ENCODE measurements at places on chromosomes 1 and 21.
A peak's percentile ranks its signal among the peaks of the same experiment; 100 is the strongest.

- no peak for DNase-seq
Measured at GRCh38 chr1:118963138-118963455, 25.0 kb downstream of the TBX15 start.

DNA sequence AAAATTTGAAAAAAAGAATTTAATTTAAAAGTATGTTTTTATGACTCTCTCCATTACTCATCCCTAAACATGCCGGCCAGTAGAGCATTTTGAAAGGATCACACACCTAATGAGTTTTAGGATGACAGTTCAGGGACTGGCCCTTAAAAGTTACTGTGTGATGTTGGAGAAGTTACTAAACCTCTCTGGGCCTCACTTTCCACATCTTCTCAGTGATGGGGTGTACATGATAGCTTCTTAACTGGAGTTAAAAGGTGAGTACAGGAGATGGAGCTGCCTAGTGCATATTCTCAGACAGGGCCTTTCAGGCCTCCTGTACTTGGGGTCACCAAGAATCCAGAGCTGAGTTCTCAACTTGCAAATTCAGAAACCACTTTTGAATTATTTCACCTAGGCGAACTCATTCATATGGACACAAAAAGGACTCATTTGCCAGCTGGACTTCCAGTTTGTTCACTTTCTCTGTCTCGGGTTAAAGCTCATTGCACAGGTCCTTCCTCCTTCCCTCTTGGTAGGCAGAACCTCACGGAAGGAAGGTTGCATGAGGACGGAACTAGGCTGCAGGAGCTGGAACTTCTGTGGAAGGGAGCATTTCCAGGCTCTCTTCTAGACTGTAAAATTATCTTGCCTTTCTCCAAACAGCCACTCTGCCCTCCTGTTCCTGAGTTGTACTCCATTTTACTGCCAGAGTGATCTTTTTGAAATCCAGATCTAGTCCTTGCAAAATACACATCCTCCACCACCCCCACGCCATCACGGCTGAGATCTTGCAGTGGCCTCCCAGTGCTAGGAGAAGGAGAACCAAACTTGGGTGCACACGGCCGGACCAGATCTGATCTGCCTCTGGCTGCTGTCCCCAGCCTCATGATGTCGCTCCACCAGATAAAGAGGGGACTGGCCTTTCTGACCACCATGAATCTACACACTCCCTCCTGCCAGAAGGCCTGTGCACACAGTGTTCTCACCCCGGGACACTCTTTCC, 4.3 kb upstream of the SLC30A1 start:
- DNase-seq: no peak

DNA sequence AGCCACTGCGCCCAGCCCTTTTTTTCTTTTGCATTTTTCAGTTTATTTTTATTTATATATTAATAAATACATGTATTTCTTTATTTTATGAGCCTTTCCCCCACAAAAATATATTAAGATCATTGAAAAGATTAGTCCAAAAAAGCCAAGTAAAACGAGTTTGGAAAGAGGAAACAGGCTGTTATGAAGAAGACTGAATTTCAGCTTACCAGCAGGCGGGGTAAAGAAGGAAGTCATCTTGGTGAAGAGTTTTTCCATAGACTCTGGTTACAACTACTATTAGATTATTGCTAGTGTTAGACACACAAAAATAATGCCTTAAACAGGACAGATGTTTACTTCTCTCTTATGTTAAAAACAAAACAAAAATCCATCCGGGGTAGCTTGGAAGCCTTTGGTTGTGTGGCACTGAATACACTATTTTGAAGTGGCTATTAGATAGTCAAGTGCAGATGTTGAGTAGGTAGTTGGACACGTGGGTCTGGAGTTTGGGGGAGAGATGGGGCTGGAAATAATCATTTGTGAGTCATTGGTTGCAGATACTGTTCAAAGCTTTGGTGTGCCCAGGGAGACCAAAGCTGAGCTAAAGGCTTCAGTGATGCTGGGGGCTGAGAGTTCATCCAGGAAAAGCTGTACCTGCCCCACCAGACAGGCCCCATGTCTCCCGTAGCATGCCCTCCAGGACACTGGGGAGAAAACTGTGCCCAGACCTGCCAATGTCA, 8.7 kb upstream of the LRRC71 start:
- no peak for DNase-seq

GRCh38 chr21:18204931-18205330, 39.7 kb upstream of the CHODL start:
- DNase-seq: no peak

DNA sequence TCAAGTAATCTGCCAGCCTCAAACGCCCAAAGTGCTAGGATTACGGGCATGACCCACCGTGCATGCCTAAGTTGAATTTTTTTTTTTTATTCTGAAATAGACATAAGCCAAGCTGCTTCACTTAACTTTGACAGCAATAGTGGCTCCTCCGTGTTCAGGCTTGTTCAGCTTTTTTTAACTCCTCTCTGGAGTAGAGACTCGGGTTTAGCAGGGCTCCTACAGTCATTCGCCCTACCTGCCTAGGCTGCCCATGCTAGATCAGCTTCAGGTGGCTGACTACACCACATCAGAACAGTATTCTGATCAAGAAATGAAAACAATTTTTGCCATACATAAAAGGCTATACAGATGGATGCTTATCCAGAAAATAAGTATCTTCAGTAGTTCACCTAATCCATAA, 14.7 kb downstream of the ARID4B start:
- DNase-seq: no peak

- DNase-seq: no peak
Measured at GRCh38 chr1:247656221-247656875, 23.2 kb downstream of the OR13G1 start.

- DNase-seq: no peak
Measured at GRCh38 chr1:201353186-201353940, 24.1 kb downstream of the TNNT2 start.

DNA sequence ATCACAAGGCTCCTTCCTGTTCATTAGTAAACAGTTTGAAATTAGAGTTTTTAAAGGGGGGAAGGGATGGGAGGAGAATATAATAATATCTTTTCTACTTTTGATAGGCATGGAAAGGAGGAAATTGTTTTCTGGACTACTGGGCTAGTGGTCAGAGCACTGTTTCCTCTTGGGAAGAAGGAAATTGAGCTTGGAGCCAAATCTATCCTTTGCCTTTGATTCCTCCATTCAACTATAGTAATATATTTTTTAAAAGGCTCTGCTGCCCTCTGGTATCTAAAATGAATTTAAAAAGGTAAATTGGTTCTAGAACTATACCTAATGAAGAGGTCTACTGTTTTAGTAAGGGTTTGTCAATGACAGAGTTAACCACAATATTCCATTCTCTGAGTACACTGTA, 5.9 kb downstream of the IARS2 start:
- DNase-seq: no peak

DNA sequence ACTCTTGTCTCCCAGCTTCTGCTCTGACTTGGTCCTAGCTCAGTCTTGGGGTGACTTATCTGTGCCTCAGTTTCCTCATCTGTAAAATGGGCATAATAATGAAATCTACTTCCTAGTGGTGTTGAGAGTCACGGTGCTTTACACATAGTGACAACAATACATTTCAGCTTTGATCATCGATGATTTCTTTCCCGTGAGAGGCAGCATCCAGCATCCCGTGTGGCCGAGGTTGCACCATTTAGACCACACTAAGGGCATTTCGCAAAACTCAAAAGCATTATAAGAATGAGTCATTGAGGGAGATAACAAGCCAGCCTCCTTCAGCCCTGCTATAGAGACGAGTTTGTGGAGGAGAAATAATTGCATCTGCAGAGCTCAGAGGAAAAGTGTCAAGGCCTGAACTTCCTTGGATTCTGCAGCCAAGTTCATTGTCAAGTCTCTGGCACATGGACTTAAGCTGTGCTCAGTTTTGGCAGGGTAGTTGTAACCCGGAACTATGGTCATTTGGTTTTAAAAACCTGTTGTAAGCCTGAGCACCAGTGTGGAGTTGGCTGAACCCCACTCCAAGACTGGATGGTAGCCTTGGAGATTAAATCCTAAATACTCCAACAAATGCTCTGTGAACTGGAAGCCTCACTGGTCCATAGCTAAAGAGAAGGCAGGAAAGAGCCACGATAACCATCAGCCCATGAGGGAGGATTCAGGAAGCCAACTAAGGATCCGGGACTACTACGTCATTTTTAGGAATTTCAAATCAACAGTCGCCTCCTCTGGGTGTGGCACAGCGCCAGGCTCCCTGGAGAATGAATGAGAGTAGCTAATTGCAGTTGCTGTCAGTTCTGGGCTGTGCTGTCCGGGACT, 64.2 kb downstream of the TCP10L start:
- peak; percentile 94 for DNase-seq

DNA sequence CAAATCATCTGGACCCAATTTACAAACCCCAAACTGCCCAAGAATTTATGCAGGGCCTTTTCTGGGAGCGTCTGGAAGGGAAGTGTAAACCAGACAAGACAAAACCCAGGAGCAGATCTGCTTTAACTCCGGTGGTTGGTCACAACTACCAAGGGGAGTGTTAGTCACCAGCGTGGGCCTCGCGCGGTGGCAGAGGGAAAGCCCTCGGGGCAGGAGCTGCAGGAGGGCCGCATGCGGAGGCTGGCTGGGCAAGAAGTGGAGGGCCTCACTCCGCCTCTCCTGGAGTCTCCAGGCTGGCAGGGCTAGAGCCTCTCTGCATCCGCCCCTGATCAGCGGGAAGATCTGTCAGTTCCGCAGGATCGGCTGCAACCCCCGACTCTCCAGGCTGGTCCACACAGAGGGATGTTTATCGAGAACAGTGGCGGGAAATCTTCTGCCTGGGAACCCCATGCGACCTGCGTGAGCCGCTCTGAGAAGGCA, 2.0 kb downstream of the COL24A1 start:
- DNase-seq: peak; percentile 49

GRCh38 chr1:3068564-3069431, at the start of gene PRDM16:
Gene PRDM16 (plus strand): TSS chr1:3069203. CDS start chr1:3069260, 57 bp downstream.
- DNase-seq: no peak

DNA sequence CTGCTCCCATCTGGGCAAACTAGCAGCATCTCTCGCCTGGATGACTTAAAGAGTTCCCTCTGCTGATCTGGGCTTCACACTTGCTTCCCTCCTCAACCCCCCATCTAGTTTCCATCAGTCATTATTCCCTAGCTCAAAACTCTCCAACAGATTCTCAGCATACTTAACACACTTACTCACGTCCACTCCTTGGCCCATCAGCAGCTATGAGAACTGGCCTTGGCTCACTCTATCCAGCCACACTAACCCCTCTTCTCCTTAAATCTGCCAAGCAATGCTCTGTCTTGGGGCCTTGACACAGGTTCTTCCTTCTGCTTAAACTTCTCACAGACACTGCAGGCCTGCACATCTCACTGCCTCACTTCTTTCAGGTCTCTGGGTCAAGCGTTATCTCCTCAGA, 41.6 kb downstream of the GNG12 start:
- DNase-seq: no peak

- DNase-seq: no peak
Measured at GRCh38 chr1:245246433-245246832, 91.6 kb downstream of the KIF26B start.

GRCh38 chr21:18522181-18522972, 118.8 kb upstream of the TMPRSS15 start:
- DNase-seq: no peak

- DNase-seq: no peak
Measured at GRCh38 chr21:39453571-39454179, 1.9 kb downstream of the SH3BGR start.

- DNase-seq: no peak
Measured at GRCh38 chr1:103516693-103517092, 8.8 kb upstream of the RNPC3 start.

DNA sequence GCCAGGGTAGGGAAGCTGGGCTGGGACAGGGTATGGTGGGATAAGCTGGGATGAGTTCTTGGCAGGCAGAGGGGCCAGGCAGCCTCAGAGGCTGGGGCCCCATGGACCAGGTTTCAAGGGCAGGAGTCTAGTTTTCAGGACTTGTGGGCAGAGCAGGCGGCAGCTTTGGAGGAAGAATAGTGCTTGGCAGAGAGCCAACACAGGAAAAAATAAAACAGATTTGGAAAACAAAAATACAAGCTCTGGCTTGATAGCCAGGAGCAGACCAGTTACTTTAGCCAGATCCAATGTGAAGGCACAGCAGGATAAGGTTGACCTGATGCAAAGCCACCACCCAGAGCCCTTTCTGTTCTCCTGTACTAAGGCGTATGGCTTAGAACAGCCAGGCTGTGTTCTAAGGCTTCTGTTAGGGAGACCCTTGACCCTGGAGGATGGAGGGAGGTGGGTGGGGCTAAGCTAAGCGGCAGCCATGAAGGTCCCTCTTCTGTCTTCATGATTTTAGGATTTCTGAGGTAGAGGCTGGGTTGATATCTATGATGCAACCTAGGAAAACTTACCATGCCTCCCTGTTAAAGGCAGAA, 5.5 kb downstream of the TRAF5 start:
- no peak for DNase-seq

GRCh38 chr1:236172041-236172579, 29.8 kb downstream of the GPR137B start:
- DNase-seq: no peak

DNA sequence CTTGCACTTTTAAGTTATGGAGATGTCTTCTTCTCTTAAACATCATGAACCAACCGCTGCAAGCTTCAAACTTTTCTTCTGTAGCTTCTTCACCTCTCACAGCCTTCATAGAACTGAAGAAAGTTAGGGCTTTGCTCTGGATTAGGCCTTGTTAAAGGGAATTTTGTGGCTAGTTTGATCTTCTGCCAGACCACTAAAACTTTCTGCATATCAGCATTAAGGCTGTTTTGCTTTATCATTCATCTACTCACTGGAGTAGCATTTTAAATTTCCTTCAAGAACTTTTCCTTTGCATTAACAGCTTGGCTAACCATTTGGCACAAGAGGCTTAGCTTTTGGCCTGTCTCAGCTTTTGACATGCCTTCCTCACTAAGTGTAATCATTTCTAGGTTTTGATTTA, 43.0 kb upstream of the RGL1 start:
- no peak for DNase-seq

- DNase-seq: no peak
Measured at GRCh38 chr1:32741413-32742198, 39.0 kb upstream of the SYNC start.

DNA sequence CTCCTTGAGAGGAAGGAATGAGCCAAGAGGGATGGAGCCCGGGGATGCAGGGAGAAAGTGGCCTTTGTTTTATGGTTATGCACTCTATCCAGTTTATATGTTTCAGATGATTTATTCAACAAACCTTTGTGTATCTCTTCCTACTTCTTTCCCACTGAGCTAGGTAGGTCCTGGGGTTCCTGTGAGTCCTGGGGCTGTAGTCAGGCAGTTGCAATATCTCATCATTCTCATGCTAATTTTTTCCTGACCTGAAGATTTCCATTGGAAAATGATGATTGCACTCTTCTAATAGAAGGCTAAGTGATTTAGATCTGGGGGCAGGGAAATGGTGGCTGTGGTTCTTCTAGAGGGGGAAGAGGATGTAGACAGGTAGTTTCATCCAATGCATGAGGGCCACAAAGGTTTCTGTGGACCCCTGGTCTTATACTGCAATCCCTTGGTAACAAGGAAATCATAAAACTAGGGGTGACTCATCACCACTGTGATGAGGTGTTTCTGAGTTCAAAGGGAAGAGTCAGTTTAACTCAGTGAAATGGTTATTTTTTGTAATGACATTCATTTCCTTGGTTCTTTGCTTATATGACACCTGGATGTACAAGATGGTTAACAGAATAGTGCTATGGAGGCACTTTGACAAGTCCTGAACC, 20.2 kb downstream of the B3GALT5 start:
- DNase-seq: no peak

- no peak for DNase-seq
Measured at GRCh38 chr1:218259800-218260199, 25.3 kb upstream of the RRP15 start.

- no peak for DNase-seq
Measured at GRCh38 chr21:32331444-32332305, 33.0 kb downstream of the MRAP start.

- DNase-seq: peak; percentile 92
Measured at GRCh38 chr21:37072274-37072987, 440 bp downstream of the PIGP start.

All from Right ventricle myocardium inferior (tissue), 1 donor.